ENCODE measurements at places on chromosomes 7 and 10. TPM values are rescaled to one million over a fixed set of nuclear protein-coding genes. Genes with fewer than 3 reads are reported as not detected.
A peak's percentile ranks its signal among the peaks of the same experiment; 100 is the strongest.

GRCh38 chr7:81562581-81562980 is 207.3 kb downstream of the HGF start:
- DNase-seq = no peak

The SLC26A5 gene
- not detected for total RNA-seq

The FGFBP3 gene
- total RNA-seq = 0.42 TPM

DNA sequence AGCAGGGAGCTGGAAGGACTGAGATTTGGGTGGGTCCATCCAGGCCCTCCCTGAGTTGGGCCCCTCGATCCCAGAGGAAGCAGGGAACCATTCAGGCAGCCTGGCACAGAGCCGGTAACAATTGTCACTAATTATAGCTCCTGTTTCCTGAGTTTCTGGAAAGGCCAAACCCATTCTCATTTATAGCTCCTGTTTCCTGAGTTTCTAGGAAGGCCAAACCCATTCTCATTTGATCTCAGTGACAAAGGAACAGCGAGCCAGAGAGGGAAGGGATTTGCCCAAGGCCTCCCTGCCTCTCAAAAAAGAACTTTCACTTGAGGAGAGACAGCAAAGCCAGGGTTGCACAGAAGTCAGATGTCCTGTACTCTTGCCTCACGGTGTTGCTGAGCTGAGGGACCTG is 521.9 kb downstream of the TYW1 start:
- DNase-seq = no peak

DNA sequence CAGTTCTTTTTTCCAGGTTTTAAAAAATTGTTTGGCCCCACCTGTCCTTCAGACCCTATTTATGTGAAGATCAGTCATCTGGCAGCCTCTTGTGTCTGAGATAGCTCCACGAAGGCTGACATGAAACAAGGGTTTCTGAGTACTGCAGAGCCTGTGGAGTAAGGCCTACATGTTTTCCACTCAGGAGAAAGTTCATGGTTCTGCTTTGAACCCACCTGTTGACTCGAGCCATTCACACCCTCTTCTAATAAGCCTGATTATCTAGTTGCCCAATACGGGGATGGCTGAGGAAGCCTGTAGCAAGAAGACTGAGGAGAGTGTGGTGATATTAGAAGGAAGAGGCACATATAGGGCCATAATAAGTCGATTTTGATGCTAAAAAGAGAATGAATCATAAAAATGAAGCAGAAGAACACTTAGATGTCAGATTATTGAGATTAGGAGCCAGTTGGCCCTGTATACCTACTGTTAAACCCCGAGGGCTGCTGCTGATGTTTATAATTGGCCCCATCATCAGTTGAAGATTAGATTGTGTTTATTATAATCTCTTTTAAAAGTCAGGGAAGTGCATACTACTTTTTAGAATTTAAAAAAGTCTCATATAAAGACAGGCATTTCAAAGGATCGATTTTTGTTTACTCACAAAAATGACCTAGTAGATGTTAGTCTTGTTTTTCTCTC is 109.4 kb downstream of the CDK14 start:
- no peak for DNase-seq

- DNase-seq = peak; percentile 82
These were observed 101.5 kb downstream of the JCAD start for GRCh38 chr10:29957907-29958331.

Measured in kidney epithelial cell (primary cell).